Stimulated activated CD8-positive, alpha-beta memory T cell treated with anti-CD3 and anti-CD28 coated beads, Interleukin-7, amount 100 ng/mL, for 1 hour (primary cell): ENCODE measurements at places on chromosomes 12 and 14.

- DNase-seq, result no peak
These were observed 16.3 kb downstream of the LUM start for GRCh38 chr12:91094957-91095356.

DNA sequence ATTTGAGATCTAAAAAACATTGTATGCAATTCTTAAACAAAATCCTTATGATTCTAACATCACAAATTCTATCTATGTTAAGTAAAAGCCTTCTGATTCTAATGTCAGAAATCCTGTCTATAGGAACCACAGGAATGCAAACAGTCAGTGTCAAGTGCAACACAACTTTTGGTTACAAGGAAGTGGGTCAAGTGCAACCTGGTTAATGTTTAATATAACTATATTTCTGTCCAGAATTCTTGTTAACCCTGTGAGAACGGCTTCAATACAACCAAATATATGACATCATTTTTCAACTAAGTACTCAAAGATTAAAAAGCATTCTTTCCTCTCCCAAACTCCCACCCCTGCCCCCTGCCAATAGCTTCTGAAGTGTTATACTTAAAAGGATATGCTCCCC lies 107.9 kb upstream of the PLEKHA5 start:
- DNase-seq, result no peak

DNA sequence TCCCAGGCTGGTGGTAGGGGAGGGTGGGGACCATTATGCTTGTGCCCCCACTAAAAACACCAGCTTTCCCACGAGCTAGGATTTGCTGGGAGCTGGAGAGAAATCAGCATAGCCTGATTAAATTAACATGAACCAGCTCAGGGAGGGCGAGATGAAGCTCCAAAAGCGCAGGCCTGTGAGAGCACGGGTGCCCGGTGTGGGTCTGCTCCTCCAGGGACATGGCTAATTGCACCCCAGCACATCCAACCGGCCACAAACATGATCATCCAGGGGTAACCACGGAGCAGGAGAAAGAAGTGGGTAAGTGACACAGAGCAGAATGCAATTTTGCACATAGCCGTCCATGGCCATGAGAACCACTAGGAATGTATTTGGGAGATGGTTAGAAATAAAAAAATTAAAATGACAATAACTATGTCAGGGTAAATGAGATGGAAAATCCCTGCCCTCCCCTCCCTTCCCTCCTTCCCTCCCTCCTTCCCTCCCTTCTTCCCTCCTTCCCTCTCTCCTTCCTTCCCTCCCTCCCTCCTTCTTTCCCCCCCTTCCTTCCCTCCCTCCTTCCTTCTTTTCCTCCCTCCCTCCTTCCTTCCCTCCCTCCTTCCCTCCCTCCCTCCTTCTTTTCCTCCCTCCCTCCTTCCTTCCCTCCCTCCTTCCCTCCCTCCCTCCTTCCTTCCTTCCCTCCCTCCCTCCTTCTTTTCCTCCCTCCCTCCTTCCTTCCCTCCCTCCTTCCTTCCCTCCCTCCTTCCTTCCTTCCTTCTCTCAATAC lies 26.9 kb downstream of the CLMN start:
- DNase-seq, result no peak

- DNase-seq, result no peak
These were observed 505.2 kb downstream of the BCL11B start for GRCh38 chr14:98766818-98767217.

DNA sequence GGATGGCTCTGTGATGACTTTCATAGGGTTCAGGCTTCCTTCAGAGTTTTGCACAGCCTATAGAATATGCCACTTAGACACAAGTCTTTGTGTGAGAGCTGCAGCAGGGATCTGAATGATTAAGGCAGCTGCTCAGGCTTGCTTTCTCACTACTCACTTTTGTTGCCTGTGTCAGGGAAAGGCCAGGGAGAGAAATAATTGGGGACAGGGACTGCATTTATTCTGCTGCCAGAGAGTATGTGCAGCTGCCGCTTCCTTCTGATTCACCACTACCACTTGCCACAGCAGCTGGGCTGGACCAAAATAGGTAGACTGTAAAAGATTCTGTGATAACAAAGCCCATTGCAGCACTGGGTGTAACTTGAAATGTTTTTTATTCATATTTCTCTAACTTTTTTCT lies 49.7 kb downstream of the TRMT5 start:
- no peak for DNase-seq

DNA sequence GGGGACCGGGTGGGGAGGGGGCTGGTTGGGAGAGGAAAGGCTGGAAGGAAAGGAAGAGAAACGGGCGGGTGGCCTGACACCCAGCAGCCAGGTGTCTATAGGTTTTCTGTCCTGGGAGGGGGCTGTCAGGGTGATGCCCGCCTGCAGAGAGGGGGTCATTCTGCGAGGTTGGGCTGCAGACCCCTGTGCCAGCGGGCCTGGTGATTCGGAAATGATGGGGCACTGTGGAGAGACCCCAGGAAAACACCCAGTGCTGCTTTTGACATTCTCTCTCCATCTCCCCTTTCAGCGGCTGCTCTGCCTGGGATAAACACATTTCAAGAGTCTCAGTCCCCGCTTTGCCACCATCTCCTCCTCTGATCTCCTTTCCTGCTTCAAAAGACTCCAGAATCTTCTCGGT lies 168.5 kb upstream of the RTL1 start:
- DNase-seq, result no peak

- no peak for DNase-seq
These were observed 6.7 kb downstream of the RPH3A start for GRCh38 chr12:112798048-112798760.

DNA sequence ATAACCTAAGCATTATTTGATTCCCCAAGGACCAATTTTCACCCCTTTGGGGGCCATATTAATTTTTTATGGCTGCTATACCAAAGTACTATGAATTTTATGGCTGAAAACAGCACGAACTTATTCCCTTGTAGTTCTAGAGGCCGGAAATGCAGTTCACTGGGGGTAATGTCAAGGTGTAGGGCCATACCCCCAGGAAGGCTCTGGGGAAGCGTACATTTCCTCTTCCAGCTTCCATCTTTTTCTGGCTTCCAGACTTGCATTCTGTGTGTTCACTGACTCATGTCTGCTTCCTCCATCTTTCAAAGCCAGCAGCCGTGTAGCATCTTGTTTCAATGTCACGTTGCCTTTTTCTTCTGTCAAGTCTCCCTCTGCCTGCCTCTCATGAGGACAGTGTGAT lies 133.5 kb downstream of the BICD1 start:
- DNase-seq, result no peak

DNA sequence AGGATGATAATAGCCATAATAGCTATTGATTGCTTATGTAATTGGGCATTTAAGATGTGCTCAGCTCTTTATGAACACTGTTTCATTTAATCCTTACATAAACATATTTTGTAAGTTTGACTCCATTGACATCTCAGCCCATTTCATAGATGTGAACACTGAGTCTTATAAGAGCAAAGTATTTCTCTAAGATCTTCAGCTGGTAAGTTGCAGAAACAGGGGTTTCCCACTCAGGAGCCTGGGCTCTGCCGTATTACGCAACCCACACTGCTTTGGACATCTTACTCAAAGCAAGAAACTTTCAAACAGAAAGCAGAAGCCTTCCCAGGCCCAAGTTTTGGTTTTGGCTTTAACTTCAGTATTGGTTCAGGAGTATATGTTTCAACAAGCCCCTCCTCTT lies 705.1 kb downstream of the MED13L start:
- DNase-seq, result no peak

- DNase-seq, result no peak
These were observed 18.2 kb upstream of the CLEC2D start for GRCh38 chr12:9651265-9651729.

DNA sequence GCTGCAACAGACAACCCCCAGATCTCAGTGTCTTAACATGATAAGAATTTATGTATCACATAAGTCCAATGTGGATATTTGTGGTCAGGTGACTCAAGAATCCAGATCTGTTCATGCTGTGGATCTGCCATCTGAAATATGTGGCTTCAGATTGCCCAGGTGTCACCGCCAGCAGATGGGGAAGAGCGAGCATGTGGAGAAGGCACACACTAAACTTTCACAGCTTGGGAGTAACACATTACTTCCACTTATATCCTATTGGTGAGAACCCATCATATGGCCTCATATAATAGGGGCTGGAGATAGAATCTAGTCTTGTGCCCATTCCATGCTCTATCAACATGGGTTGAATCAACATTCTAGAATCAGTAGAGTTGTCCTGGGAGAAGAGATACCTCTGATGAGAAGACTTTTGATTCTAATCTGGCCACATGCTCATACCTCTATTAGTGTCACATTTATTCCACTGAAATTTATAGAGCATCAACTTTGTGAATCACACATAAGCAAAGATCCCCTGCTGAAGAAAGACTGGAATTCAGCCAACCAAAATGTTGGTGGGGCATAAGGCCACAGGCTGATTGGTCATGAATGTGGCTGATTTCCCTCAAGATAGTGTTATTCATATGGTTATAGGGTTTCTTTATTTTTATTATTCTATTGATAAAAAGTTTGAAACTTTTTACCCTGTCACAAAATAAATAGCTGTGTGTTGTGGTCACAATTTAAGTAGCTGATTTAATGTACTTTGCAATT lies 6.0 kb upstream of the CALCOCO1 start:
- DNase-seq, result no peak

GRCh38 chr12:74620921-74621320 lies 83.3 kb downstream of the ATXN7L3B start:
- no peak for DNase-seq

DNA sequence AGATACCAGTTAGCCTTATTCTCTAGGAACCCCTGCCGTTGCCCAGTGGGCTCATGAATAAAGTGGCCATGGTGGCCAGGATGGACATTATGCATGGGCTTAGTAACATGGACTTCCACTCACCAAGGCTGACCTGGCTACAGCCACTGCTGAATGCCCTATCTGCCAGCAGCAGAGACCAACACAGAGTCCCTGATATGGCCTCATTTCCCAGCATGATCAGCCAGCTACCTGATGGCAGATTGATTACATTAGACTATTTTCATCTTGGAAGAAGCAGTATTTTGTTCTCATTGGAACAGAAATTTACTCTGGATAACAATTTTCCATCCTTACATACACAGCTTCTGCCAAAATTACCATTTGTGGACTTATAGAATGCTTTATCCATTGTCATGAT lies 16.2 kb upstream of the LPCAT3 start:
- DNase-seq, result no peak

GRCh38 chr12:91704446-91704845 lies 441.2 kb downstream of the BTG1 start:
- DNase-seq, result no peak

- DNase-seq, result no peak
These were observed 152.8 kb downstream of the RIMBP2 start for GRCh38 chr12:130563323-130563722.

- DNase-seq, result no peak
These were observed 92.6 kb downstream of the DNAI7 start for GRCh38 chr12:25102402-25102801.

DNA sequence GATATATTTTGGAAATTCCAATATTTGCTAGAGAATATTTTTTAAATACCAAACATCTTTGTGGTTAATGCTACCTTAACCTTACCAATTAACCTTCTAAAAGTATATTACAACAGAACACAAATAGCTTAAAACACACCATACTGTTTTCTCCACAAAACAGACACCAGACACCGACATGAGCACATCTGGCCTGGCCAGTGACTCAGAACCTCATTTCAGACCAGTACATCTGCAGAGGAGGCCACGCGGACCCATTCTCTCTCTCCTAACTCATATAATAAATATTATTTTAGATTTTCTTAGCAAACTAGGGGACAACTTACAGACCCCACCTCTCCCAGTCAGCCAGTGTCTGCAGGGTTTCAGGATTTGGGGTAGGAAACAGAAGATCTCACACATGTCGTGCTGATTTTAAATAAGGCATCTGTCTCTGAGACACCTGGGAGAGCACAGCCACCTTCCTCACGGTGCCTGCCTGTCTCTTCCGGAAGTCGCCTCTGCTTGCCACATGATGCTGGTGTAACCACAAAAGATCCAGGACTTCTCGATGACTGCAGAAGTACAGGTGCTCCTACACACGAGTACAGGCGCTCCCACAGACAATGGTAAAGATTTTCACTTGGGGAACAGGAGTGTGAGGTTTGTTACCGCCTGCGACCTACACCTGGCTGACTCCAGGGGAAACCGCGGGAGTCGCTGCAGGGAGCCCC lies 9.7 kb upstream of the ANKLE2 start:
- no peak for DNase-seq

GRCh38 chr14:77579780-77580179 lies 36.7 kb downstream of the SPTLC2 start:
- no peak for DNase-seq

DNA sequence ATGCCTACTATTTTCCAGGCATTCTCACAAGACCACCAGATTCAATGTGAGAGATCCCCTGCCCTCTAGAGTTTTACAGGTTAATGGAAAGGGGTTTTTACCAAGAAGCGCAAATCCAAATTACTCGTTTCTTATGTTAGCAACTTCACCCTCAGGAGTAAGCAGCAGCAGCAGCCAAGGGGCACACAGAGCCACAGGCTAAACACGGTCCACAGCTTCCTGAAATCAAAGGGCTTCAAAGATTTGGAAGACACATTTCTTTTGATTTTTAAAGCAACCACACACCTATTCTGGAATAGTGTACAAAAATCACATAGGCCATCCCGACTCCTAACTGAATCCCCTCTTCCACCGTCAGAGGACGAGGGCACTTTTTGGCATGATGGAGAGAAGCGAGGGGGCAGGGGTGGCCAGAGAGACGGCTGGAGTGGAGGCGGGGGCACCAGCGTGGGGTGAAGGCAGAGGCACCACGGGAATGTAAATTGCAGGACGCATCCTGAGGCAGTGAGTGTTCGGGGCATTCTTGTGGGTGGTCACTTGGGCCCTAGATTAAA lies 107.0 kb downstream of the ARF6 start:
- no peak for DNase-seq

DNA sequence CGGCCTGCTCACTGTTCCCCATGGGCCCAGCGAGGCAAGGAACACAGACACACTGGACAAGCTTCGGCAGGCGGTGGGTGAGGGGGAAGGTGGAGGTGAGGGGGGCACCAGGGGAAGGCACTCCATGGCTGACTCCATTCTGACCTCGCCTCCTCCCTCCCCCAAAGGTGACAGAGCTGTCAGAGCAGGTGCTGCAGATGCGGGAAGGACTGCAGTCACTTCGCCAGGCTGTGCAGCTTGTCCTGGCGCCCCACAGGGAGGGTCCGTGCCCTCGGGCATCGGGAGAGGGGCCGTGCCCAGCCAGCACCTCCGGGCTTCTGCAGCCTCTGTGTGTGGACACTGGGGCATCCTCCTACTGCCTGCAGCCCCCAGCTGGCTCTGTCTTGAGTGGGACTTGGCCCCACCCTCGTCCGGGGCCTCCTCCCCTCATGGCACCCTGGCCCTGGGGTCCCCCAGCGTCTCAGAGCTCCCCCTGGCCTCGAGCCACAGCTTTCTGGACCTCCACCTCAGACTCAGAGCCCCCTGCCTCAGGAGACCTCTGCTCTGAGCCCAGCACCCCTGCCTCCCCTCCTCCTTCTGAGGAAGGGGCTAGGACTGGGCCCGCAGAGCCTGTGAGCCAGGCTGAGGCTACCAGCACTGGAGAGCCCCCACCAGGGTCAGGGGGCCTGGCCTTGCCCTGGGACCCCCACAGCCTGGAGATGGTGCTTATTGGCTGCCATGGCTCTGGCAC lies 10.6 kb downstream of the MCRS1 start:
- DNase-seq, result no peak
